ENCODE measurements at places on chromosomes 5 and 9.

DNA sequence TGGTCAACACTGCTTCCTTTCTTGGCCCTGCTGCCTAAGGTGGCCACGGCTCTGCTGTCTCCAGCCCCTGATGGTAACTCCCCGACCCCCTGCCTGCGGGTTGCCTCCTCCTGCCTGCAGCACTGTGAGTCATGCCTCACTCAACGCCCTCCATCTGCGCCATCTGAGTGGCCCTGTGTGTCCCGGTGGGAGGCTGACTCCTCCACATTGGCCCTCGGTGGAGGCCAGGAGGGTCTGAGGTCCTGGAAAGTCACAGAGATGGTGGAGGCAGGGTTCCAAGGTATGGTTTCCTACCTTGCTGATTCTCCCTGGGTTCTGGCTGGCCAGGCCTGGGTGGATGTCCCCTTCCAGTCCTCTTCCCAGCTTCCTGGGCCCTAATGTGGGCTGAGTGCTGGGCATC, 64.5 kb upstream of the ADAMTS2 start:
- no peak for DNase-seq

GRCh38 chr9:87324613-87325194, 173.0 kb upstream of the DAPK1 start:
- no peak for DNase-seq

DNA sequence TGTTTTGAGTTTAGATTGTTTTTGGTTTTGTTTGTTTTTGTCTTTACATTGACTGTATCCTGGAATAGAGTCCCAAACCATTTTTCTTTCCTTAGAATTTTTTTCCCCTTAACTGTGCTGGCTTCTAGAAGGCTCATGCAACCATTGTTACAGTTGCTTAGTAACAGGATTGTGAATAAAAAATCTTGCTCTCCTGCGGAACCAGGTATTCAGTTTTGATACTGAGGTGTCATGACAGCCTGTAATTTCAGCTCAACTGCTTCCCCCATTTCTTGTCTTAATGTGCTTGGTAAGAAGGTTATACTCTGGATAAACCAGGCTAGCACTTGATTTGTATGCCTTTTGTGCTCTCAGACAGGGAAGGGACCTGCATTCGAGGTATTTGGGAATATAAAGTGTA, 42.1 kb downstream of the FOCAD start:
- DNase-seq, result no peak

DNA sequence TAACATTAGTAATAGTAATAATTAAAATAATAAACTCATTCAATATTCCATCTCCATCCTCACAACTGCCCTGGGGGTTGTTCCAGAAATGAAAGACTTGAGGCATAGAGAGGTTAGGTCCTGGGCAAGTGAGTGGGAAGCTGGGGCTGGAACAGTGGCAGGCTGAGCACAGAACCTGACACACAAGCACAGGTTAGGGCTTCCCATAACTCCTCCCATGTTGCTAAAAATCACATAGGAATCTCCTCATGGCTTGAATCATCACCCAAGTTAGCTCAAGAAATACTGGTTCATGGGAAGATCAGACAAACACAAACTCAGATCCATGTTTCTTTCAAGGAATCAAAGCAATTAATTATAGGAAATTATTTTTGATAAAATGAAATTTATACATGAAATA, 487.7 kb downstream of the SEMA5A start:
- DNase-seq, result no peak

- peak; percentile 29 for DNase-seq
These were observed 59.6 kb upstream of the SLC27A6 start for GRCh38 chr5:128905568-128906110.

GRCh38 chr9:86464242-86464641, 110.0 kb upstream of the TUT7 start:
- DNase-seq, result no peak

DNA sequence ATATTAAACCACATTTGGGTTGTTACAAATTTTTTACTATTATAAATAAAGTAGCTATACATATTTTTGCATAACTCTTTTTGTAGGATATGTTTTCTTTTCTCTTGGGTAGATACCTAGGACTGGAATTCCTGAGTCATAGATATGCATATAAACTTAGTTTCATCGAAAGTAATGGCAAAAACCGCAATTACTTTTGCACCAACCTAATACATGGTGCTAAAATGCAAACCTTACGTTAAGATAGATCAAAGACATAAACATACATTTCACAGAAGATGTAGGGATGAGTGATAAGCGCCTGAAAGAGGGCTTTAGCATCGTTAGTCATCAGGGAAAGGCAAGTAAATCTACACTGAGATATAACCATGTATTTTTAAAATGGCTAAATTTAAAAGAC, 178.4 kb upstream of the EFNA5 start:
- DNase-seq, result no peak

Data from activated CD4-positive, alpha-beta T cell treated with anti-CD3 and anti-CD28 coated beads for 4 hours (primary cell).